ENCODE measurements at places on chromosomes 2 and 18.

DNA sequence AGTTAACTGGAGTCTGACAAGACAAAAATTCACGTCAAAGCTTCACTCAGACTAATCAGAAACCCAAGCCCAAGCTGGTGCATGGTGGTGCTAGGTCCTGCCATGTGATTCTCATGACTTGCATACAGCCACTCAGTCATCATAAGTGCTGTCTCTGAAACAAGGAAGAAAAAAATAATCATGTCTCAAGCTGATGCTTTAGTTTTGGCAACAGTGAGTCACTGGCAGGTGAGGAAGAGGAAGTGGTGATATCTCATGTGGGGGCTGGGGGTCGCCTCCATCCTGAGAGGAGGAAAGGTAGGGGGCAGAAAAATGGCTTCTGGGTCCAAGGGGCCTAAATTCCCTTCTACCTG, 136.3 kb downstream of the TMEM163 start:
- DNase-seq: peak; percentile 15

DNA sequence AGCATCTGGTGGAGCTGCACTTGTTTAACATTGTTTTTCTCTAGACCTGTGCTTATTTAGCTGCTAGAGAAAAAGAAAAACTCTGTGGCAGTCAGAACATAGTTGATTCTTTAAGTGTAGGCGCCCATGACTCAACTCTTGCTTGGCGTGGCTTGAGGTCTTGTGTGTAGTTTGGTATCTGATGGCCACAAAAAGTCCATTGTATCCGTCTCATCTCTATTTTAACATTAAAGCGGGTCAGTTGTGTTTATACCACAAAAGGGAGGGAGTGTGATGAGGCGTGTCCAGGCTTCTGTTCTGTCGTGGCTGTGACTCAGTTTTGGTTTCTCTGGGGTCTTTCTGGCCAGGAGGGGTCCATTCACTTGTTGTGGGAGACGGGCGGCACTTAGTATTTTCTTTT, 24.2 kb upstream of the UGT1A8 start:
- no peak for DNase-seq

DNA sequence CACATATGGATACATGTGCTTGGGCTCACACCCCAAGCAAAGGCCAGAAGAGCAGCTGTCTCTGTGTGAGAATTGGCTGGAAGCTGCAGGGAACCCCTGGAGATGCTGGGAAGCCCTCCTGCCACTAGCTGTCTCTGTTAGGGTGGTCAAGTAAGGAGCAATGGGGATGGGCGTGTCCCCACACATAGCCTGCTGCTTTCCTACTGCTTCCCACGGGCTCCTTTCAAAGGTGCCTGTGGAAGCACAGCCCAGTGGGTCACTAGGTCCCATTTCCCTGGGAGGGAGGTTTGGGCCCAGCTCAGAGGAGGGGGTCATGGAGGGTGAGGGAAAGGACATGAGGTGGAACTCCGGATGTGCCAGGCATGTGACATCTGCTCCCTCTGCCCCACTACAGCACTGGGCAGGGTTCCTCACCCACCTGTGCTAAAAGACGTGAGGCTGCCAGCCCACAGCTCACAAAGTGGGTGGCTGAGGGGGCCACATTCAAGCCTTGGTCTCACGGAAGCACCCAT, 24.4 kb upstream of the MAL start:
- no peak for DNase-seq

DNA sequence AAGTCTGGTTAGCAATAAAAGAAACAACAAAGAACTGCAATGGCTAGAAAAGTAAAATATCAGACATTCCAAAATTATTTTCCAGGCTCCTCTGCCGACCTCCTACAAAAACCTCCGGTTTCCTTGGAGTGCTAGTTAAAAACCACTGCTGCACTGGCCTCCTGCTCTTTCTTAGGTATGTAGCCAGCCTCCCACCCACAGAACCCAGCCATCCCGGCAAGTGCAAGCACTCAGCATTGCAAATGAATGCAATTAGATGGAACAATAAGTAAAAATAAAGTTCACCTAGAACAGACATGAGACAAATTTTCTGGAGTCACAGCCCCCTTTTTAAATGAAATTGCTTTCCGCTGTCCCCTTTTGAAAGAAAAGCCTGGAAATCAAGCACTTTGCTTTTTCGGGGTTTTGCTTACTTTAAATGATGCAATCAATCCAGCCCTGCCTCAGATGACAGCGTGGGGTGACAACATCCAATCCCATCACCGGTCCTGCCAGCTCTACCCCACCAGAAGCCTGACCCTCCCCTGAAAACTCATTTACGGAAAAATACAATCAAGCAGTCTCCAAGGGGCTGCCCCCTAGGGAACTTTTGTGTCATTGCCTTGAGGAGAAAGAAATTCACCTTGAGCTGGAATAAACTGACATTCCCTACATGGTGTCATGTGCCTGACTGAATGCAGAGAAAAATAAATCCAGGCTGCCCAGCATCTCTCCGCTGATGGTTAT, 199.8 kb downstream of the EPHA4 start:
- no peak for DNase-seq

DNA sequence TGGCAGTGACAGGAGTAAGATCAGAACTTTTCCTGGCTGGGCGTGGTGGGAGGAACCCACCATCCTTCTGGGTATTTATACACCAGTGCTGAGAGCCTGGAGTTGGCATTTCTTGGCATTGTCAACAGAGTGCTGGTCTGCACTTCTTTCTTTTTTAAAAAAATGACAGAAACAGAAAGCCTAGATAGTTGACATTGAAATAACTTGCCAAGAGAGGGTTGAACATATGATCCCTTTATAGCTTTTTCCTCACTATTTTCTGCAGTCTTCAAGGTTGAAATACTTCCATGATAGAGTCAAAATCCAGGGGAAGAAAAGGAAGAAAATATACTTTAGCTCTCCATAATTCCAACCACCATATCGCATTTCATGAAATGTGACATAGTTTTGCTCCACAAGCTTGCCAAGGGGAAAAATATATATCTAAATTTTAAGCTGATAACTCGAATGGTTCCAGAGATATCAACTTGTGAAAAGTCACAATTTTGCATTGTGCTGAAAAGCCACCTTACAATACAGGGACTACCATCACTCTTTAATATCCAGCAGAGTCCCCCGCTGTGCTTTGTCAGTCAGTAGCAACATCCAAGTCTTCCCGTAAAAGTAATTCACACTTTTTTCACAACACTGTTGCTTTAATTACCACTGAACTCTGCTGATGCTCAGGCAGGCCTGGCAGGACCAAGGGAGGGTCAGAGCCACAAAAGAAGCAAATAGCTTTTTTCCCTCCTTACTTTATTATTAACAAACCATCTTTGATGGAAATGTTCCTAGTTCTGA, 764.9 kb upstream of the FANCL start:
- no peak for DNase-seq

- DNase-seq: no peak
Measured at GRCh38 chr2:70243806-70244584, 4.4 kb downstream of the TIA1 start.

DNA sequence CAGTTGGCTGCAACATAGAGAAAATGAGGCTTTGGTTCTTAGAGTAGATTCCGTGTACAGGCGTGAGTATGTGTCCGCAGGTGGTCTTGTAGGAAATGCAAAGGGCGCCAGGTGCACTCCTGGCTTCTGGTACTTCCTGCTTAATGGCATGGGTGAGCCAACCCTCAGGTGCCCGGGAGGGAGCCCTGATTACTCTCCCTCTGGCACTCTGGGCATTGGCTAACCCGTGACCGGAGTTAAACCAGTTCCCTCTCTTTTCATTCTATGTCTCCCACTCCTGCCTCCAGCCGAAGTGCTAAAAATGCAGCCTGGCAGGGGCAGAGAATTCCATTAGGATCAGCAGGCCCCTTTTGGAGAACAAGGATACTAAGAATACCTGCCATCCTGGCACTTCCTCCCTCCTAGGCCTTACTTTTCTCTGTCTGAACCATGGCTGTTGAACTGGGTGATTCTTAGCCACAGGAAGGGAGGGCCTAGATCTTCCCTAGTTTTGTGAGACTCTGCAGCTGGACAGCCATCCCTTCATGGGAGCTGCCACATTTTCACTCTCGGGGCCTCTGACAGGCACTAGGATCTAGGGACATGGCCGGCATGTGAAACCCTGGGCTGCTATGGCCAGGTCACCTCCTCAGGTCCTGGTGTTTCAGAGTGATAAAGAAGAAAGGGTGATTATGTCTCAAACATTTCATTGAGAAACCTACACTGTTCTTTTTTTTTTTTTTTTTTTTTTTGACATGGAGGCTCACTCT, 6.5 kb downstream of the MERTK start:
- DNase-seq: no peak

GRCh38 chr2:49973917-49974368, 819.6 kb upstream of the FSHR start:
- DNase-seq: peak; percentile 73

DNA sequence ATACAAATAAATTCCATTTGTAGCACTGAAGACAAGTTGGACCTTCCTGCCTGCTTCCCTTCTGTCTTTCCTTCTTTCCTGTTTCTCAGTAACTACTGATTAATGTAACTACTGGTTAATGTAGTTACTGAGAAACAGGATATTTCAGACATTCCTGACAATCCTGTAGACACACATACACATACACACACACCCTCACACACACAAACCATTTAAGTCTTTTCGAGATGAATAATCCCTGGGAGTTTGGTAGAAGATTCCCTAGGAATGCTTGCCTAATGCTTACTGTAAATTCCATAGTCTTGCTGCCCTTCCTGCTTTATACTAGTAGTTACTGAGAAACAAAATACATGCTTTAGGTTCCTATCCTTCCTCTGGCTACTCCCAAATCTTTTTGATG, 83.9 kb downstream of the PIK3C3 start:
- DNase-seq: no peak

DNA sequence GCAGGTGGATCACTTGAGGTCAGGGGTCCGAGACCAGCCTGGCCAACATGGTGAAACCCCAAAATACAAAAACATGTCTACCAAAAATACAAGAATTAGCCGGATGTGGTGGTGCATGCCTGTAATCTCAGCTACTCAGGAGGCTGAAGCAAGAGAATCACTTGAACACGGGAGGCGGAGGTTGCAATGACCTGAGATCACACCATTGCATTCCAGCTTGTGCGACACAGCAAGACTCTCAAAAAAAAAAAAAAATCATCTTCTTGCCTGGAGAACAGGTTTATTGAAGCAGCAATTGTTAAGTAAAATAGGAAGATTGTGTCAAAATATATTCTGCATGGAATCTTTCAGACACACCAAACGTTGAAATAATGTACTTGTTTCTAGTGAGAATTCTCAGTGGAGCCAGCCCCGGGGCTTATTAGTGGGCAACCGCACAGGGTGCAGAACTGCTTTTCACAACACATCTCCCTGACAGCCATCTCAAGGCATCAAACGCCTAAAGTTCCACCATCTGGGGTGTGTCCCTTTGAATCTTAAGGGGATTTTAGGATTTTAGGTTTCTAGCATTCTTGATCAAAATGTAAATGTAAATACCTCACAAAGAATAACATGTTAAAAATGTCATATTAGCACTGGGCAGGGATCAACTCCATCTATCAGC, 28.6 kb upstream of the PPP4R1 start:
- no peak for DNase-seq

GRCh38 chr2:30243231-30243630, 11.9 kb downstream of the LBH start:
- DNase-seq: no peak

DNA sequence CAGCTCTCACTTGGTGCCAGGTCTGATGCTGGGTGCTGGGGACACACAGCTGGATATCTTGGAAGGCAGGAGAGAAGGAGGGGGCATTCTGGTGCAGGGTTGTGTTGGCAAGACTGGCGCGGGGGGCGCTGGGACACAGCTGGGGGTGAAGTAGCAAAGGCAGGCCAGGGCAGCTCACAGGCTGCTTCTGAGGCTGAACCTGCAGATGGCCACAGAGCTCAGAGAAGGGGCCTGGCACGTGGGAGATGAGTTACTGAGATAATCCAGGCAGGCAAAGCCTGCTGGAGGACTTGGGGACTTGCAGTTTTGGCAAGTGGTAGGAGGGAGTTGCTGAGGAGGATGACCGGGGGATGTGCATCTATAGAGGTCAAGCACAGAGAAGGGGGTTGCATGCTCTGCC, 16.2 kb upstream of the DGKD start:
- DNase-seq: no peak

GRCh38 chr2:74233648-74234047, 35.2 kb downstream of the MTHFD2 start:
- DNase-seq: no peak

DNA sequence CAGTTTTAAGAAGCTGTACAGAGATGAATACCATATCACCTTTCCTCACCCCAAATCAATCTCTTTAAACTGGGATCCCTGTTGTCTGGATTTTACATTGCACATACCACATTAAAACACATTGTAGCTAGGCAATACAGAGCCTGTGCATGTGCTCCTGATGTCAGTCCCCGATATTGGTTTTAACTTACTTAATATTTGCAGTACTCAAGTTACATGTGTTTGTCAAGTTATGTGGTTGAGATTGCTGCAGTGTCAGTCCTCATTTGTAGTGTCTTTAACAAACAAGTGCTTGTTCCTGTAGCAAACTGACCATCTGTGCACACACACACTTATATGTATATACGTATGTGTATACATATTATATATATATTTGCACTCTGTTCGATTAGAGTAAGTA, 10.4 kb upstream of the UBE2E3 start:
- DNase-seq: peak; percentile 15

DNA sequence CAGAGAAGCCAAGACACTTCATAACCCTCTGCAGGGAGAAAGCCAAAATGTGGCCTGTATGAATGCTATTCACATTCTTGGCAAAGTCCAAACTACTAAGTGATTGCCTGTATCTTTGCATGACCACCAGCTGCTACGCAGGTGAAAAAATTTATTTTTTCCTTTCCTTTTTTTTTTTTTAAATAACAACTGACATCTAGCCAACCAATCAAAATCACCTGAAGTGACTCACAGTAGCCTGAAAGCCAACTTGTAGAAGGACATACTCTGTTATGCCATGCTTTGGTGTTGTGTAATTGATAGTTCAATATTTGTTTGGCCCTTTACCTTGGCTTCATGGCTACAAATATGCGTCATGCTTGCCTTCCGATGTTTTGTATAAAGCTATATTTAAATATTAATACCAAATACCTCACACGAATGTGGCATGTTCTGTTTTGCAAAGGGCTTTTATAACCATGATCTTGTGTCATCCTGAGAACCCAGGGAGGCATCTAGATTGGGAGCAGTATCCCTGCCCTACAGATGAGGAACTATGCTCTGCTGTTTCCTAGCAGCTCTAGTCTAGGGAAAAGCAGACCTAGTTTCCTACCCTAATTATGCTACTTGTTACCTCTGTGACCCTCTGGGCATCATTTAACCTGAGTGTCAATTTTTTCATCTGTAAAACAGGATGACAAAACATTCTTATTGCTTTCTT, 102.1 kb downstream of the MYOM1 start:
- peak; percentile 46 for DNase-seq

- DNase-seq: no peak
Measured at GRCh38 chr2:190563646-190564045, 29.1 kb upstream of the NEMP2 start.

GRCh38 chr2:157421331-157421944, 22.5 kb downstream of the CYTIP start:
- no peak for DNase-seq

DNA sequence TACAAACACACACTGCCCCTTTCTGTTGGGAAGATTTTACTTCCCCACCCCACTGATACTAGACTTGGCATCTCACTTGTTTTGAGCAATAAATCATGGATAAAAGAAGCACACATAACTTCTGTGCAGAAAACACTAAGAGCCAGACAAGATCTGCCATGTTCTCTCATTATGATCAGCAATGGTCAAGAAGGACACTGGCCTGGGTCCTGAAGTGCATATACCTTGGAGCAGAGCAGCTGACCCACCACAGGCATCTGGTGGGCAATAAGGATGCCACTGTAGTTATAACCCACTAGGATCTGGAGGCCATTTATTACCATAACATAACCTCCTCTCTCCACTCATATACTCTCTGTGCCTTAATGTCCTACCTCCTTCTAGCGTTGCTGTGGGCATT, 338.3 kb downstream of the NCKAP5 start:
- DNase-seq: no peak
